ENCODE measurements at places on chromosomes 4 and X.

DNA sequence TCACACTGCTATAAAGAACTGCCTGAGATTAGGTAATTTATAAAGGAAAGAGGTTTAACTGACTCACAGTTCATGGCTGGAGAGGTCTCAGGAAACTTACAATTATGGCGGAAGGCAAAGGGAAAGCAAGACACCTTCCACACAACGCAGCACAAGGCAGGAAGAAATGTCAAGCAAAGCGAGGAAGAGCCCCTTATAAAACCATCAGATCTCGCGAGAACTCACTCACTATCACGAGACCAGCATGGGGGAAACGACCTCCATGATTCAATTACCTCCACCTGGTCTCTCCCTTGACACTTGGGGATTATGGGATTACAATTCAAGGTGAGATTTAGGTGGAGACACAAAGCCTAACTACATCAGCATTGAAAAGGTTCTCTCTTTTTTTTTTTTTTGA is 39.6 kb downstream of the PALLD start:
- no peak for DNase-seq

GRCh38 chr4:138788267-138788790 is 227.3 kb upstream of the NOCT start:
- no peak for DNase-seq

GRCh38 chrX:42695800-42696358 is 82.1 kb downstream of the PPP1R2C start:
- DNase-seq: no peak

GRCh38 chr4:58192217-58192616 is 1082.0 kb upstream of the IGFBP7 start:
- no peak for DNase-seq

DNA sequence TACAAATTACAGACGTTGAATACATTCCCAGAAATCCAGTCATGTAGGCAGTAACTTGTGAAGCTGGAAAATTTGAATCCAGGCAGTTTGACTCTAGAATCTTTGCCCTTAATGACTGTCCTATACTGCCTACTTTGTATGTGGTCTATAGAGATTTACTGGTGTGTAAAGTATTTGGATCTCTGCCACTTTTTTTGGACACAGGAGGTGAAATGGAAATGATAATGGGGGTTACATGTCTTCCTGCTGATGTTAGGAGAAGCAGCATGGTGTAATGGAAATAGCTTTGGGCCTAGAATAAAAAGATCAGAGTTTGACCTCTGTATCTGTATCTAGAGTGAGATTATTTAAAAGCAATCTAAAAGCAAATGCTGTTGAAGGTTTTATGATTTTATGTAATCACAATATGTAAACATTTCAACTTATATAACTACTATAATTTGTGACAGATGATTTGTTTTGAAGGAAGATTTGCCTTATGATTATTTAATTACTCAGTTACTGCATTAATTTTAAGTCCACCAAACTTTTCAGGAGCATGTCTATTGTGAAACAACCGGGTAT is 3.3 kb downstream of the COL4A5 start:
- no peak for DNase-seq

DNA sequence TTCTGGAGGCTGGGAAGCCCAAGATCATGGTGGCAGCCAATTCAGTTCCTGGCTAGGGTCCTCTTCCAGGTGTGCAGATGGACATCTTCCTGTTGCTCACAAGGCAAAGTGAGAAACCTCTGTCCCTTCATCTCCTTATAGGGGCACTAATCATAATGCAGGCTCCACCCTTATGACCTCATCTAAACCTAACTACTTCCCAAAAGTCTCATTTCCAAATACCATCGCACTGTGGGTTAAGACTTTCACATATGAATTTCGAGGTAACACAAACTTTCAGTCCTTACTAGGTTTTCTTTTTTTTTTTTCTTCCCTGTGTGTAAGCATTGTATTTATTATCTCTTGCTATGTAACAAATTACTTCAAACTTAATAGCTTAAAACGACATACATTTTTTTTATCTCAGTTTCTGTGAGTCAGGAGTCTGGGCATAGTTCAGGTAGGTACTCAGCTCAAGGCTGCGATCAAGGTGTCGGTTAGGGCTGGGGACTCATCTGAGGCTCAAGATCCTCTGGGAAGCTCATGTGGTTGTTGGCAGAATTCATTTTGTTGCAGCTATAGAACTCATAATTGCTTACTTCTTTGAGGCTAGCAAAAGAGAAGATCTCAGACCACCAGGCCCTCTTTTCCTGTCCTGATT is 204.7 kb upstream of the STK26 start:
- DNase-seq: no peak

DNA sequence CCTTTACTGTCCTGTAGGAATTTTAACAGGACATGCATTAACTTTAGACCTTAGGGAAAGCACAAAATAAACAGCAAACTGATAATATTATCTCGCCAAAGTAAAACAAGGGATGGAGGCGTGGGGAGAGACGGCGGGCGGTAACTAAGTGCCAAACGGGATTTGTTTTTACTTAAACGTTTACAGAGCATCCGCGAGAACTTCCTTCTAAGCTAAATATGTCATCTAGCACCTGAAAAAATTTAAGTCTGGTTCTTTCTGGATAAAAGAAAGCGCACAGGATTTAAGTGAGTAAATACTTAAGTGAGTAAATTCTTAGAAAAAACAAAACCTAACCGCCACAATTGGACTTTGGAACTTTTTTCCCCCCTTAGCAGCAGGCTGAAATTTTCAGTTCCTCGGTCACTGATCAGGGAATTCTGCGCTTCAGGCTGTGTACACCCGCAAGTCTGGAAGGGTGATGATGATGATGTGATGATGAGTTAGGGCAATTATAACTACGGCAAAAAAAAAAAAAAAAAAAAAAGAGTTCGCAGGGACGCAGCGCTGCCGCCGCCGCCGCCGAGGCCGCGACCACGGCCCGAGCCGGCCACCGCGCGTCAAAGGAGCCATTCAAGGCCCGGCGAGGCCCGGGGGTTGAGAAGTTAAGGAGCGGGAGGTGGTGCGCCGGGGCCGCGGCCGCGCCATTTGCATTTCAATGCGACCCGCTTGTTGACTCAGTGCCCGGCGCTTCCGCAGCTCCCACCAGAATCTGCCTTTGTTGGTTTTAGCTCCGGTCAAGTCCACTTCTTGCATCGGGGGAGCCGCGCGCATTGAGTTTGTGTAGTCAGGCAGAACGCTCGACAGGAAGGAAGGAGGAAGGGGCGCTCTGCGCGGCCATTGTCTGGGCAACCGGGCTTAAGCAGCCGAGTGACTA is 108.8 kb downstream of the SPRY1 start:
- no peak for DNase-seq

DNA sequence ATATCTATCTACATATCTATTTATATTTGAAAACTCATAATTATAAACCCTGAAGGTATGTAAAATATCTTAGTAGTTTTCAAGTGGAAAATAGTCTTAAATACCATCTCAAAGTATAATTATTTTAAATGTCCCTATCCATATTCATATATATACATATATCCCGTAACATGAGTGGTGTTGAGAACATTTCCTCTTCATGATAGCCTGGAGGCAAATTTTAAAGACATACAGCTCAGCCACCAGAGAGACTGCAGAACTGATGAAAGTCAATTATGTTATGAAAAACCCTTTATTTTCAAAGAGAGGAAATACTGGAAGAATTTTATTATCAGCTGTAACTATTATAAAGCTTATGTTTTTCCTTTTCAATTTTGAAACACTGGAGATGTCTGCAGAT is 1806.7 kb upstream of the PCDH7 start:
- DNase-seq: no peak

GRCh38 chrX:69089203-69089602 is 76.0 kb downstream of the PJA1 start:
- no peak for DNase-seq

DNA sequence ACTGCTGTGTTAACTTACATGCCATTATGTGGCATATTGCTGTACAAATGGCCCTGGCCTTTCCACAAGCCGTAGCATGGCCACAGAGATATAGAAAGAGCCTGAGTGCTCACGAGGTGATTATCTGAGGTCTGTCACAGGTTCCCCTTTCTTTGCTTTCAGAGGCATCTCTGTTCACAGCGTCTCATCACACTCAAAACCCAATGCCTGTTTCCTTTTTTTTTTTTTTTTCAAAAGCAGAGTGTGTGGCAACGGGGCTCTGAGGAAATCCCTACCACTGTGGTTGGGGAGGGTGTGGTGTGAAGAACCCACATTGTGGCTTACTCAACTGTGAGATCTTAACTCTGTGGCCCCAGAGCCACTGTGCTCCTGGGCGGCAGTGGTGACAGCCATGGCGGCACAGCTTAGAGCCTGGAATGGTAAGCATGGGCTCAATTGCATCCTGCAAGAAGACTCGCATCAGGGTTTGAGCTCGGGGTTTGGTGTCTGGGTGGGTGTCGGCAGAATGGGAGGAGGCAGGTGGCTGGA is 30.8 kb downstream of the RTL5 start:
- peak; percentile 6 for DNase-seq

DNA sequence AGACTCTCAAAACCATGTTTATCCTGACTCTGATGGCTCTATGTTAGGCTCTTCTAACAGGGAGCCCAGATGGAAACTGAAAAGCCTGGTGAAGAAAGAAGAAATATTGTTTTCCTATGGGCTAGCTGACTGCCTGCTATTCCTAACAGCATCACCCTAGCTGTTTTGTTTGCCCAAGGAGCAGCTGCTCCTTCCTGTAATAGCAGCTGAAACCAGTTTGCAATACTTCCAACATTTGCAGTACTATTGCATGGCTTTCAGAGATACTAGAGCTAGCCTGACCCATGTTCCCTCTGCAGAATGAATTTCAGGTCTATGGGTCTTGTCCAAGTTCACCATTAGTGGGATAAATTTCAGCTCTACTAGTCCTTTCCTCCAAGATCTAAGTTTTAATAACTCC is 495.2 kb downstream of the INPP4B start:
- DNase-seq: no peak

- no peak for DNase-seq
These were observed 18.7 kb downstream of the RELL1 start for GRCh38 chr4:37667197-37668100.

DNA sequence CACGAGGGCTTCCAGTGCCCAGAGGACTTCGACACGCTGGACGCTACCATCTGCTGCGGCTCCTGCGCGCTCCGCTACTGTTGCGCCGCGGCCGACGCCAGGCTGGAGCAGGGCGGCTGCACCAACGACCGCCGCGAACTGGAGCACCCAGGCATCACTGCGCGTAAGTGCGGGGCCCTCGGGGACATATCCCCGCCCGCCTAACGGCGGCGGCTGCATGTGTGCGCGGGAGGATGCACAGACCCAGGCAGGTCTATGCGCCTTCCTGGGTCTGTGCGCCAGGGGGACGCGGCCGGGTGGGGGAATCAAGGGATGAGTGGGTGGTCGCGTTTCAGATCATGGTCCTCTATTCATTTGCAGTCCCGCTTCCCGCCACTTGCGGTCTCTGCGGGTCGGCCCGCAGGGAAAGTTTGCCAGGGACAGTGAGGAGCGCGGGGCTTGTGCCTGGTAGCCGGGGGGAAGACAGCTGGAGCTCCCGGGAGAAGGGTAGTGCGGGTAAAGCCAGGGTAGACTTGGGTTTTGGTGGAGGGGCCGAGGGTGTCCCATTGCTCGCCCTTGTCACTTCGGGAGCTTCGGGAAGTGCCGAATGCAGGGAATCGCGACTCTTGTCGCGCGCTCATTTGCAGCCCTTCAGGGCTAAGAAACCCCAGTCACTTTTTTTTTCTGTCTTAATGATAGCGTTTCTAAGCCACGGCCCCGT is 1.0 kb downstream of the SHISA3 start:
- DNase-seq: no peak

- no peak for DNase-seq
These were observed 72.0 kb upstream of the DCLK2 start for GRCh38 chr4:150006197-150006596.
